Caco-2 (cell line): ENCODE measurements at places on chromosomes 12 and 14.

GRCh38 chr12:47707905-47708543 lies 2.2 kb upstream of the RPAP3 start:
- DNase-seq = no peak

- DNase-seq = no peak
Measured at GRCh38 chr12:82207556-82207955, 150.6 kb downstream of the CCDC59 start.

DNA sequence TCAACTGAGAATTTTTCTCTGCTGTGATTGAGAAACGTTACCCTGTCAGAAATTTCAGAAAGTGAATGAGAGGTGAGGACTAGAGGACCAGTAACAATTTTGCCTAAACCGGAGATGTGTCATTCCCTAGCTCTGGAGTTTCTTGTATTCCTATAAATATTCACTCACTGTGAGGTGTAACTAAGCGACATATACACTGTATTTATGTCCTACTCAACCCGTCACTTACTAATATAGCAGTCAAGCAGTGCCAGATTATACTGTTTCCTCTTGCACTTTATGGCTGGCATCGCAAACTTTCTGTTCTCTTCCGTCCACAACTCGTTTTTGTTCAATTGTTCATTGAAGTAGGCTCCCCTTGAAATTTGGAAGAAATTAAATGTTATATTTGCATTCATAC lies 192.9 kb downstream of the NOVA1 start:
- DNase-seq = no peak

DNA sequence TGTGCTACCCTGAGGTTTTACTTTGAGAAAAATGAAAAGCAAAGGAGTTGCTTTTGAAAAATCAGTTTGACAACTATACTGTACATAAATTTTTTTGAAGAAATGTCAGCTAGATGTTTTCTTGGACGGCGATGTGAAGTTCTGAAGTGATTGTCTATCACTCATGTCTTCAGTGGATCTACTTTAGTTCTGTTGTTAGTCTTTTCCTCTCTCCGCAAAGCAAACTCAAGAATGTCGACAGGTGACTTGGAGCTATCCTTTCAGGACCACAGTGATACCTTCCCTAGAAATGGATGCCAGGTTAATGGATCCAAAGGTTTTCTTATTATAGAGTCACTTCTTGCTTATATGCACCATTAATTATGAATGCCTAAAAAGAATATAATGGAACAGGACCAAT lies 1.2 kb downstream of the PTPRO start:
- DNase-seq = no peak

DNA sequence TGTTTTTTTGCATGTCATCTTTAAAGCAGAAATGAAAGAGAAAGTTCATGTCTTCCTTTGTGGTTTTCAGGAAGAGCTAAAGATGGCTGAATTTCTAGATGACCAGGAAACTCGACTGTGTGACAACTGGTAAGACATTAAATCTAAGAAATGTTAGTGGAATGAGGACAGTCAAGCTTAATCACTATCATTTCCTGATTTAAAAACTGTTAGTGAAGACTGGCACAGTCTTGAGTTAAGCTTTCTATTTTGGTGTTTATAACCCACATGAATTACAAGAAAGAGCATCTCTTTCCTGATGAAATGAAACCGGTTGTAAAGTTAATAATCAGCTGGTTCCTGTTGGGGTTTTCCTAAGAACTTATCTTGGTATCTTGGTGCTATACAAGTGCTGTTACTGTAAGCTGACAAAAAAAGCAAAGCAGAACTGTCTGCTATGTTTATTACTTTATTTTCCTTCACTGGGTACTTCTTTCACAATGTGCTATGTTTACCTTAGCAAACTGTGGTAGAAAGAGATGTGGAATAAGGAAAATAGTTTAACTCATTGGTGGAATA lies 5.2 kb downstream of the TRAFD1 start:
- no peak for DNase-seq

DNA sequence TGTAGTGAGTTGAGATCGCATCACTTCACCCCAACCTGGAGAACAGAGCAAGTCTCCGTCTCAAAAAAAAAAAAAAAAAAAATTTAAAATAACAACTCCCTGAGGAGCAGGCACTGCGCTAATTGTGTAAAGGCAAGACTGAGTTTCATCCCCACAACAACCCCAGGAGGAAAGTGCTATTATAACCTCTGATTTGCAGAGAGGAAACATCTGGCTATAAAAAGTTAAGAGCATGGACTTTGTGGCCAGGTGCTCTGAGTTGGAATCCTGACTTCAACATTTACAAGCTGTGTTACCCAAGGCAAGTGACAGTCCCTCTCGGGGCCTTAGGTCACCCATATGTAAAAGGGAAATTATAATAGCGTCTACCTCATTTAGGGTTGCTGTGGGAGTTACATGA lies 76.0 kb upstream of the MYL2 start:
- DNase-seq = no peak

GRCh38 chr12:56160193-56160763 lies 2.1 kb downstream of the MYL6 start:
- DNase-seq = no peak

DNA sequence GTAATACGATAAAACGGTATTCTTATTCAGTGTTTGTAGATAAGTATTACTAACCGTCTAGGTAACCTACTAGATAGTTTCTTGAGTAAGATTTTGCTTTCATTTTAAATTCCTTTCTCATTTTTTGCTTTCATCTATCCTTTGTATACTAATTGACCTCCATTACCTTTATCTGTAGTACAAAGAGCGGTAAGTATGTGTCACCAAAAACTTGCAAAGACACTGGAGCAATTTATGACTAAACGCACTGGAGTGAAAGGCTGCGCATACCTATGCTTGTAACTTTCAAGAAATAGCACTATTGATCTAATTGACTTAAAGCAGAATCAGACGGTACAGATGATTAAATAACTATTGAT lies 1.7 kb downstream of the ARHGAP5 start:
- DNase-seq = peak; percentile 52

DNA sequence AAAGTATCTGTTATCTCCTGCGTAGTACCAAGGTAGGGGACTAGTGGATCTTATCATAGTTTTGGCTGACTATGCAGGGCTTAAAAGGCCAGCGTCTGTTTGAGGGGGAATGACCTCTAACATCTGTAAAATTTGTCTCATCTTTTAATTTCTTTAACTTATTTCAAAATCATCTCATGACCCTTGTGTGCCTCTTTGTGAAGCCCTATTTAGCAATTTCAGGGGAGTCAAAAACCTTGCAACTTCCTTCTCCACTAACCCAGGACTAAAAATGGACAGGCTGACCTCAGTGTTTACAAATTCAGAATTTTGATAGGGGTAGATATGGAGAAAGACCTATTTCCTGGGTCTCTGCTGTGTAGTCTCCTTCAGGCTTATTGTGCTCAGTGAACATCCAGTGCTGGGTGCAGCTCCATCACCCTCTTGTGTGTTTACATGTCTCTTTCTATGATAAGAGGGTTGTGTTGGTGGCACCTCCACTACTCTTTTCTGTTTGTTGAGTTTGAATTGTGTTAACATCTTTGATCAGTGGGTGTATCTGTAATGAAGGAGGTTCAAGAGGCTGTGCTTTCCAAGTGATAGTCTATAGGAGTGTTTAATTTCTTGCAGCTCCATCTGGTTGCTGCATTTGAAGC lies 14.3 kb downstream of the NECAP1 start:
- DNase-seq = no peak

- DNase-seq = no peak
Measured at GRCh38 chr14:37641117-37641516, 45.7 kb downstream of the TTC6 start.

GRCh38 chr14:72776701-72777261 lies 117.1 kb downstream of the DPF3 start:
- DNase-seq = peak; percentile 71

- no peak for DNase-seq
Measured at GRCh38 chr14:103151270-103151945, 28.1 kb downstream of the TNFAIP2 start.

DNA sequence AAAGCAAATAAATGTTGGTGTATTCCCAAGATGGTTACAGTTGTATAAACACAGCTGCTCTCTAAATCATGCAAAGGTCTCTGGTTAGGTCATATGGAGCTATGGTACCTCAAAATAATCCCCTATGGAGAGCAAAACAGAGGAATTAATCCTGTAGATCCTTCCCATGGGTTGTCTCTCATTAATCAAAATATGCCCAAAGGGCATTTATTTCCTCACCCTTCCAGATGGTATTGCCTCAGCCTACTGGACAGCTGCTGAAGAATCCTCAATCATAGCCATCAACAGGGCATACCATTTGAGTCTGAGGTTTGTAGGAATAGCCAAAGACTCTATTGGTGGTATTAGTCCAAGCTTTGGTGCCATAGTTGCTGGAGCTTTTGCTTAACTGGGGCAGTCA lies 360.9 kb downstream of the RPL10L start:
- no peak for DNase-seq

DNA sequence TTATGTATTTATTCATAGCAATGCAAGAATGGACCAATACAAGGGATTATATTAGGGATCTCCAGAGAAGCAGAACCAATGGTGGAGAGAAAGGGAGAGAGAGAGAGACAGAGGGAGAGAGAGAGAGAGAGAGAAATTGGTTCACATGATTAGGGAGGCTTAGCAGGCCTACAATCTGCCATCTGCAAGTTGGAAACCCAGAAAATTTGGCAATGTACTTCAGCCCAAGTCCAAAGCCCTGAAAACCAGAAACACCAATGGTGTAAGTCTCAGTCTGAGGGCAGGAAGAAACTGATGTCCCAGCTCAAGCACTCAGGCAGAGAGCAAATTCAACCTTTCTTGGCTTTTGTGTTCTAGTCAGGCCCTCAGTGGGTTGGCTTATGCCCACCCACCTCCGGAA lies 48.7 kb upstream of the CMKLR1 start:
- DNase-seq = no peak

- DNase-seq = no peak
Measured at GRCh38 chr12:87656311-87656710, 372.9 kb downstream of the C12orf50 start.

GRCh38 chr14:101233021-101233366 lies 328.3 kb upstream of the DIO3 start:
- DNase-seq = peak; percentile 13

DNA sequence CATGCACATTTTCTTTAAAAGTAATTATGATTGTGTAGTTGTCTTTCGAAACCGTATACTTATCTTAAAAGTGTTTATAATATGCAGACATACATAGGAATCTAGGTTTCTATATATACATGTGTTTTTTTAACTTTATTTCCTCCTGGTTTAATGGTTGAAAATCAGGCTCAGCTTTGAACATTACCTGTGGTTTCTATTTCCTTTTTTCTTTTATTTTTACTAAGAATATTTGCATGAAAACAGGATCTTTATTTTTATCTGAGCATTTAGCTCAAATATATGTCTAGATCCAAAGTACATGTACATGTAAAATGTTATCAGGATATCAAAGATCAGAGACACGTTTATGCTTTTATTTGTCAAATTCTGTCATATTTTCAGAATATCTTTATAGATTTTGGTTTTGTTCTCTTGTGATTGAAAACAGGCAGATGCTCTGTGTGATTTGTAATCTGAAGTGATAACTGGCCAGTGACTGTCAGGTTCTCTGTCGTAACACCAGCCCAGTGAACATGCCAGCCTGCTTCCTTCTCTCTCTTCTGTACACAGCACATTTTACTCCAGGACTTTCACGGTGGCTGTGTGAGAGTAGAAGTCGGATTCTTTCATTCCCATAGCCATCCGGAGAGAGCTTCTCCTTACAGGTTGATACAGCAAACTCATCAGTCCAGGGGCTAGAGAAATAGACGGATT lies 13.7 kb downstream of the TCTN1 start:
- no peak for DNase-seq

GRCh38 chr12:117674313-117674712 lies 294.5 kb downstream of the KSR2 start:
- DNase-seq = no peak

DNA sequence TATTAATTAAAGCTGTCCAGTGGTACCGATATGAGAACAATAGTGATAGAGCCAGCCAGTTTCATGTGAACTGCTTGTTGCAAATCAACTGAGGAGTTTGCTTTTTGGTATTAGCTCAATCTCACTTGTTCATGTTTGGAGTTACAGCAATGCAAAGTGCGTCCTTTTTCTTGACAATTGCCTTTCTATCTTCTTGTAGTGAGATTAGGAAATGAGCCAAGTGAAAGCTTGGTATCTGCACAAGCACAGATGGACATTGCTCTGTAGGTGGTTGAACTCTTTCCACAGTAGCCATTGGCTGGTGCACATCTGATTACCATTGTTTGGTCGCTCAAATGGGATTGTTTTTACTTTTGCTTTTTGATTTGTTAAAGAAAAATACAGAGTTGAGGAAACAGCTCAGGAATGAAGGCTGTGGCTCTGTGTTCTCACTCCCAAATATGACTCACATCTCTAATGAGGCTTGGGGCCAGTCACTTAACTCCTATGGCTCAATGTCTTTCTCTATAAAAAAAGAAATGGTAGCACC lies 241.4 kb downstream of the BMP4 start:
- DNase-seq = no peak

DNA sequence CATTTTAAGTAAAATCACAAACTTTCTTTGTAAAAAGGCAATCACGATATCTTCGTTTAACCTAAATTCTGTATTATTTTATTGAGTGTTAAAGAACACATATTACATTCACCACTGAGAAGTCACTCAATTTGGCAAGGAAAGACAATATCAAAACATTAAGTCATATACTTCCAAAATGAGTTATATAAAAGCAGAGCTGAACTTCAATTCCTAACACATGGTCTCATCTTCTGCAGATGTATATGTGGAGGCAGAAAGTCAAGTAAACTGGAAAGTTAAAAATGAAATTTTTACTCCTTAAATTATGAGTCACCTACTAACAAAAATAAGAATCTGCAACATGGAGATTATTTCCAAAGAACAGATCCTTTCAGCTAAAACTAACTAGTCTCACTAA lies 28.7 kb downstream of the BMAL2 start:
- DNase-seq = no peak

GRCh38 chr12:106098691-106099200 lies 40.0 kb downstream of the NUAK1 start:
- no peak for DNase-seq

- no peak for DNase-seq
Measured at GRCh38 chr12:14510574-14510973, 57.1 kb downstream of the PLBD1 start.

GRCh38 chr14:76930549-76930948 lies 98.0 kb downstream of the IRF2BPL start:
- DNase-seq = no peak

- DNase-seq = no peak
Measured at GRCh38 chr14:56549721-56550120, 29.9 kb upstream of the TMEM260 start.

DNA sequence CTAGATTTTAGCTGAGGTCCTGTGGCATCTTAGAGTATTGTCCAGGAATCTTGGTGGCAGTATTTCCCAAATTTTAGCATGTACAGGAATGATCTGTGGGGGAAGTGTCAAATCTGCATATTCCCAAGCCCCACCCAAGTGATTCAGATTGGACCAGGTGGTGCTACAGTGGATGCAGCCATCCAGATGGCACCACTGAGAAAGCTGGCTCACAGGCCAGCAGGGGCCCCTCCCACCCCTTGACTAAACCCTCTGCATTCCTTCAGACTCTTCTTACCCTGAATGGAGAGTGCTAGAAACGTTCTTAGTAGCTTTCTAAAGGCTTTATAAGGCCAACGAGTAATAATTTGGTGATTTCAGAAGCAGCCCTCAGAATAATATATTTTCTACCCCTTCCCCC lies 255.2 kb downstream of the NRXN3 start:
- DNase-seq = no peak

GRCh38 chr12:23099104-23099503 lies 474.1 kb downstream of the ETNK1 start:
- DNase-seq = no peak
